ENCODE measurements at places on chromosomes 7 and 10.

DNA sequence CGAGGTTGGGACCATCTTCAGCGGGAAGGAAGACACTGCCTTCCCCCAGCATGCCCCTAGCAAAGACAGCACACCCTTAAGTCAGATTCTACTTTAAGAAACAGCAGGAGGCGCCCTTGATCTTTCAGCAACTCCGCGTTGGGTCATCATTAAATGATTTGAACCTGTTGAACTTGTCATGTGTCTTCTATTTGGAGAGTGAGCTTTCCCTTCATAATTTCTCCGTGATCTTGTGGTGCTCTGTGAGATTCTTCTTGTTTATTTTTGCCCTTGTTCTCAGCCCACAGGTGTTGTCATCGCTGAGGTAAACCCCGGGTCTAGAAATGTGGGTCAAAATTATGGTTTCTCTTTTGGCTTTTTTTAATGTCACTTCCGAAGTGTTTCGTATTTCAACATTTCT, 49.5 kb upstream of the PITRM1 start:
- no peaks in the 10 kb centered on the region for H3K4me1 ChIP-seq
- no peak overlapping the region for H3K27ac ChIP-seq
- no peak overlapping the region for H3K4me3 ChIP-seq
- H3K27me3 ChIP-seq: no peaks in the 10 kb centered on the region

- H3K27ac ChIP-seq: peak overlapping the region; percentile 99
- peaks cover 100% of the 10 kb centered on the region for H3K4me1 ChIP-seq
- peak; percentile 76 for DNase-seq
- H3K36me3 ChIP-seq: peaks cover 18% of the 10 kb centered on the region
- peak overlapping the region; percentile 23 for H3K4me3 ChIP-seq
- no peaks in the 10 kb centered on the region for H3K27me3 ChIP-seq
These were observed 91.0 kb downstream of the ZMIZ1 start for GRCh38 chr10:79159785-79160184.

- no peak overlapping the region for H3K27ac ChIP-seq
- DNase-seq: no peak
- no peaks in the 10 kb centered on the region for H3K4me1 ChIP-seq
- no peaks in the 10 kb centered on the region for H3K36me3 ChIP-seq
These were observed 196.9 kb downstream of the CCSER2 start for GRCh38 chr10:84525120-84525806.

GRCh38 chr10:3852147-3852904, 67.3 kb upstream of the KLF6 start:
- no peaks in the 10 kb centered on the region for H3K36me3 ChIP-seq
- no peak overlapping the region for H3K4me3 ChIP-seq
- H3K27me3 ChIP-seq: no peaks in the 10 kb centered on the region
- peaks cover 28% of the 10 kb centered on the region for H3K4me1 ChIP-seq

DNA sequence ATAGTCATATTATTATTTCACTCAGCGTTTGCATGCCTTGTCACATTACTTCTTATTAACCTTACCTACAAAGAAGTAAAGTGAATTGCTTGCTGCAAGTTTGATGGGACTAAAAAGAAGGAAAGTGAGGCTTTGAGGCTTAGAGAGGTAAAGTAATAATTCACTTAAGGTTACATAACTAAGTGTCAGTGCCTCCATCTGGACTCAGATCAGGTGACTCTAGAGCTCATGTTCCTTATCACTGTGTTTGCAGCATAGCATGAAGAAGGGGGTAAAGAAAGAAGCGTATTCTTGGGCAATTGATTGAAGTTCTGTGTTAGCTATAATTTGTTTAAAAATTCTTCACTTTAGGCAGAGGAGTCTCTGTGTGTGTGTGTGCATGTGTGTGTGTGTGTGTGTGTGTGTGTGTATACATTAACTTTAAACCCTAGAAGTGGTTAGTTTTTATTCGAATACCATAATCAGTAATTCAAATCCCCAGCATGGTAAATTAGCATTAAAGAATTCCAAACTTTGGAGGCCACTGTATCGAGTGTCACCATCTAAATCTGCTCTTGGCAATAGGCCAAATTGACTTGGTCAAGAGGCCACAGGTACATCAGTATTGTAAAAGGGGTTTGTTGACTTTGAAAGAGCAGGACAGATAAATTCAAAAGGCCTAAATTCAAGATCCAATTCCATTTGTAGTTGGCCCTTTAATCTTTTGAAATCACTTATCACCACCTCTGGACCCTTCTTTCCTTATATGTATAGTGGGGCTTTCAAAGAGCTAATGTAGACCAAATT, 2.2 kb upstream of the PON3 start:
- peaks cover 10% of the 10 kb centered on the region for H3K4me1 ChIP-seq
- DNase-seq: no peak
- peaks cover 37% of the 10 kb centered on the region for H3K27me3 ChIP-seq

DNA sequence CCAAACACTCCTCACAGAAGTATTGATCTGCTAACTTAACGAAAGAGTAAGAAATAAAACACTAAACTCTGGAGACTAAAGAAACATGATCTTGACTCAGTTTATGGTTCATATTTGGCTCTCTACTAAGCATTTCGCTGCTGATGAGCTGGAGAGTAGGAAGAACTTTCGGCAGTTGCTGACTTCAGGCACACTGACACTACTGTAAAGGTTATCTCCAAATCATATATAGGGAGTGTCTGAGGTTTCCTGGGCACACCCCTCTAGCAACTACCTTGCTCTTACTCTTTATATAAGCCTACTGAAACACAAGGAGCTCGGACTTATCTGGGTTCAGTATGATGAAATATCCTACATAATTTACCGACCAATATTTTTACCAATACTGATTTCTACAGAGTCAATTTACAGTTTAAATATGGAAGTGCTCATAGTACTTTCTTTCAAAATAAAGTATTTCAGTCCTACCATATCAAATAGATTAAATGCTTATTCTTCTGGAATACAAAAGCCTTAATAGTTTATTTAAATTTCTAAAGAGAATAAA, 39.5 kb downstream of the ERCC6 start:
- no peaks in the 10 kb centered on the region for H3K27me3 ChIP-seq
- DNase-seq: no peak
- H3K4me1 ChIP-seq: peaks cover 24% of the 10 kb centered on the region
- H3K36me3 ChIP-seq: peaks cover 5% of the 10 kb centered on the region

DNA sequence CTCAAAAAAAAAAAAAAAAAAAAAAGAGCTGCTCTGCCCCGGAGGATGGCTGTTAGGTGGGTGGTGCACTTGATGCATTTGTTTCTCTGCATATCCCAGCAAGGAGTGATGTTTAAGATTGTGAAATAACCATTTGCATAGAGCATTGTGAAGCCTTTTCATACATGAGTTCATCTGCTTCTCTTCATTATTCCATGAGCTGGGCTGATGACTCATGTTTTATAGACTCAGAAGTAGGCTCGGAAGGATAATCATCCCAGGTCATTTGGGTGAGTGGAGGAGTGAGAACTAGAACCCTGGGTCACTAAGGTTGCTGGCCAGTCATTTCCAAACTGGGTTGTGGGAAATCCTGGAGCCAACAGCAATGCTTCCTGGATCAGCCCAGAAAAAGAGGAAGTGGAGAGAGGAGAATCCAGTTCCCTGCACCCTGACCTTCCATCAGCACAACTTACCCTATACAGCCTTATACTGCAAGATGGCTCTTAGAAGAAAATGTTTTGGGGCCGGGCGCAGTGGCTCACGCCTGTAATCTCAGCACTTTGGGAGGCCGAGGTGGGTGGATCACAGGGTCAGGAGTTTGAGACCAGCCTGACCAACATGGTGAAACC, 45.3 kb downstream of the TACC2 start:
- no peak overlapping the region for H3K4me3 ChIP-seq
- H3K27ac ChIP-seq: peak overlapping the region; percentile 78
- H3K36me3 ChIP-seq: no peaks in the 10 kb centered on the region
- H3K27me3 ChIP-seq: peaks cover 20% of the 10 kb centered on the region

GRCh38 chr7:21912931-21913780, 32.5 kb downstream of the CDCA7L start:
- peaks cover 16% of the 10 kb centered on the region for H3K36me3 ChIP-seq
- H3K27me3 ChIP-seq: no peaks in the 10 kb centered on the region
- H3K27ac ChIP-seq: peak overlapping the region; percentile 85
- no peak overlapping the region for H3K4me3 ChIP-seq
- no peak for DNase-seq
- H3K4me1 ChIP-seq: peaks cover 66% of the 10 kb centered on the region

DNA sequence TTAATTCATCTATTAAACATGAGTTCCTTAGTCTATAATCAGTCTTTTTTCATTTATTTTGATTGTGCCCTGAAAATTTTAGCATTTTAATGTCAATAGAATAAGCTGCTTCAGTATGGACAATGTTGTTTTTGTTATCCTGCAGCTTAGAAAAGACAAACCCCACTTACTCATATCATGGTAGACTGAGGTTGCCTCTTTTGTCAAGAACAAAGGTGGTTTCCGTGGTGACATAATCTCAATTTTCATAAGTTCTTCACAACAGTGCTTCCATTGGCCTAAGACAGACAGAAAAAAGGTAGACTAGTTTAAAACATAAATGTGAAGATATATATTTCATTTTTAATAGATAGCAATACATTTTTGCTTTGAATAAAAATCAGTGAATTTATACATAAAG, 69.1 kb downstream of the RTKN2 start:
- H3K36me3 ChIP-seq: no peaks in the 10 kb centered on the region
- no peaks in the 10 kb centered on the region for H3K4me1 ChIP-seq

- H3K4me3 ChIP-seq: no peak overlapping the region
- no peak for DNase-seq
These were observed 32.1 kb upstream of the PSMG3 start for GRCh38 chr7:1601956-1602355.

DNA sequence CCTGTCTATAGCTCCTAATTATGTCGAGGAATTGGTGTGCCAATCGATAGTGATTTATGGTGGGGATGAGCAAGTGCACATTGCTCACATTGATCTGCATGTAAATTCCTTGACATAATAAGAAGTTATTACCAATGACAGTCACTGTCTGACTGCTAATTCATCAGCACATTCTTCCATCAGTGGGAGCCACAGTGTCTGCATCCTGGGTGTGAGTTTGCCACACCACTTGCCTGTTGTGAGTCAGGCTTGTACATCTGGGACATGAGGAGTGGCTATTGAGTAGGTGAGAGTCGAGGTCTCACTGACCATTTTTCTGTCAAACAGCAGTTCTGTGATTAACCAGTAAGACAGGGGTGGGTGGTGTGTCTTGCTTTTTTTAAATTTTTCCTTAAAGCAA, 263.4 kb downstream of the LRMDA start:
- H3K4me3 ChIP-seq: no peak overlapping the region
- no peaks in the 10 kb centered on the region for H3K4me1 ChIP-seq
- no peaks in the 10 kb centered on the region for H3K27me3 ChIP-seq
- DNase-seq: no peak
- H3K27ac ChIP-seq: no peak overlapping the region
- H3K36me3 ChIP-seq: no peaks in the 10 kb centered on the region

DNA sequence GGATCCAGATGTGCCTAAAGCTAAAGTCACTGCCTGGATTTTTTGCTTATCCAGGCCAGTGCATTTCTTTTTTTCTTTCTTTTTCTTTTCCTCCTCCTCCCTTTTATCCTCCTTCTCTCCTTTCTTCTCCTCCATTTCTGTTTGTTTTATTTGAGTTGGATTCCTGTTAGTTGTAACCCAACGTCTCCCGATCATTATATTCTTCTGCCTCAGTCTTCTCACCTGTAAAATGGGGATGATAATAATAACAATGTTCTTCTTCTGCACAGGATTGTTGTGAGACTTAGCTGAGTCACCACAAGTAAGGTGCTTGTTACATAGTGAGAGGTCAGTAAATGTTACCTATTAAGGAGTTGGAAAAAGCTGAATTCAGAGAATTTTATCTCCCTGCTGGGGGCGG, 13.7 kb upstream of the FFAR4 start:
- no peaks in the 10 kb centered on the region for H3K36me3 ChIP-seq
- no peak overlapping the region for H3K4me3 ChIP-seq
- H3K4me1 ChIP-seq: no peaks in the 10 kb centered on the region
- DNase-seq: no peak
- H3K27me3 ChIP-seq: no peaks in the 10 kb centered on the region
- H3K27ac ChIP-seq: no peak overlapping the region

DNA sequence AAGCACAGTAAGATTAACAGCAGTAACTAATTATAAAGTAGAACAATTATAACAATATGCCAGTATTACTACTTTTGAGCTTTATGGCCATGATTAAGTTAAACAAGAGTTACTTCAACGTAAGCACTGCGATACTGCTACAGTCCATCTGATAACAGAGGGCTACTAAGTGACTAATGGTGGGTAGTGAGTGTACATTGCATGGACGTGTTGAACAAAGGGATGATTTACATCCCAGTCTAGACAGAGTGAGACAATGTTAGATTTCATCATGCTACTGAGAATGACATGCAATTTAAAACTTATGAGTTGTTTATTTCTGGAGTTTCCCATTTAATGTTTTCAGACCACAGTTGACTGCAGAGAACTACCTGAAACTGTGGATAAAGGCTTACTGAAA, 45.6 kb downstream of the TPST1 start:
- H3K27me3 ChIP-seq: no peaks in the 10 kb centered on the region
- no peak overlapping the region for H3K27ac ChIP-seq
- H3K4me3 ChIP-seq: no peak overlapping the region

DNA sequence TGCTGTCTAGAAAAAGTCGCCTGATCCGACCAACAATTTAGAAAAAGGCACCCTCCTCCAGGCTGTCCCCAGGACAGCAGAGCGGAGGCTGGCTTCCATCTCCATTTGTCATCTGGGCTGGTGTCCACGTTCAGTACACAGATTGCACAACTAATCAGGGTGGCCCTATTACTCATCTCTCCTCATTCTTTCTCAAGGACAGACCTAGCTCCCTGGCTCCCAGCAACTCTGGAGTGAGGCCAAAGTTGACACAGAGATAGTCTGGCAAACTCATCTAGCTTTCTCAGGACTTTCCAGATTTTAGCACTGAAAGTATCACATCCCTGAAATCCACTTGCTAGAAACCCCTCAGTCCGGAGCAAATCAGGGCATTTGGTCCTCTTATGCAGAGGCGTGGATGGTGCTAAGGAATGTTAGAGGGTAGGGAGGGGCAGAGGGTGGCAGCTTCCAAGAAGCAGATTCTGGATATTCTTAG, 75.1 kb downstream of the DNAH11 start:
- H3K27ac ChIP-seq: no peak overlapping the region
- no peak overlapping the region for H3K4me3 ChIP-seq
- H3K4me1 ChIP-seq: peaks cover 11% of the 10 kb centered on the region
- no peaks in the 10 kb centered on the region for H3K36me3 ChIP-seq
- no peaks in the 10 kb centered on the region for H3K27me3 ChIP-seq
- DNase-seq: peak; percentile 56

GRCh38 chr10:117775526-117775925, 233.0 kb downstream of the EMX2 start:
- no peaks in the 10 kb centered on the region for H3K36me3 ChIP-seq
- peaks cover 57% of the 10 kb centered on the region for H3K27me3 ChIP-seq
- H3K4me3 ChIP-seq: no peak overlapping the region
- DNase-seq: no peak
- no peak overlapping the region for H3K27ac ChIP-seq
- H3K4me1 ChIP-seq: no peaks in the 10 kb centered on the region

All from left ventricle myocardium inferior (tissue), 1 donor.